ENCODE measurements at places on chromosomes 3 and 15.

GRCh38 chr15:57377478-57377847 lies 1.2 kb downstream of the CGNL1 start:
- no peak for DNase-seq

GRCh38 chr3:77014226-77014625 lies 25.7 kb upstream of the ROBO2 start:
- no peak for DNase-seq

- no peak for DNase-seq
Measured at GRCh38 chr3:159971311-159971710, 17.3 kb upstream of the IL12A start.

DNA sequence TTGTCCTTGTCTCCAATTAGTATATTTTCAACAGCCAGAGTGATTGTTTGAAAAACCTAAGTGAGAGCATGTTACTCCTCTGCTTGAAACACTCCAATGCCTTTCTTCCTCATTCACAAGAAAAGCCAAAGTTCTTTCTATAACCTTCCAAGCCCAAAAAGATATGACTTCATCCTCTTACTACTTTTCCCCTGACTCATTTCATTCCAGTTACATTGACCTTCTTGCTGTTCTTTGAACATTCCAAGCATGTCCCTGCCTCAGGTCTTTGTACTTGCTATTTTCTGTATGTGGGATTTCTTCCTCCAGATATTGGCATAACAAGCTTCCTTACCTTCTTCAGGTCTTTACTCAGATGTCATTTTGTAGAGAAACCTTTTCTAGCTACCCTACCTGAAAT lies 28.3 kb downstream of the EHHADH start:
- no peak for DNase-seq

GRCh38 chr3:167653155-167653554 lies 587 bp downstream of the WDR49 start:
- DNase-seq = no peak

DNA sequence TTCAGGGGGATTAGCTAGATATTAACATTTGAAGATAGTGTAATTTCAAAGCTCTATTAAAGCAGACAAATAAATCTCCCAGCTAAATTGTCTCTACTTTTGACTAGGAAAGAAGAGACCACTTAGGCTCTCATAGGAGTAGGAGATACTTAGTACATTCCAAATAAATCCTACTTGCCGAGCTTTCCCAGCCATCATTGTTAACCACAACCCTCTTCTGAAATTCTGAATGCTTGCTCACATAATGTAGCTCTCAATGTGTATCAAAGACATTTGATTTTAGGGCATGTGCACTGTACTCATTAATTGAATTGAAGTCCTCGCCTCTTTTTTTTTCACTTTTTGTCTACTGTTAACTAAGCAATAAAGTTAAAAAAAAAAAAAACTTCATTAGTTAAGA lies 598.2 kb upstream of the ADAMTS9 start:
- DNase-seq = no peak

Measured in activated naive CD8-positive, alpha-beta T cell treated with anti-CD3 and anti-CD28 coated beads for 36 hours (primary cell).